ENCODE measurements at places on chromosomes 1 and 21.

DNA sequence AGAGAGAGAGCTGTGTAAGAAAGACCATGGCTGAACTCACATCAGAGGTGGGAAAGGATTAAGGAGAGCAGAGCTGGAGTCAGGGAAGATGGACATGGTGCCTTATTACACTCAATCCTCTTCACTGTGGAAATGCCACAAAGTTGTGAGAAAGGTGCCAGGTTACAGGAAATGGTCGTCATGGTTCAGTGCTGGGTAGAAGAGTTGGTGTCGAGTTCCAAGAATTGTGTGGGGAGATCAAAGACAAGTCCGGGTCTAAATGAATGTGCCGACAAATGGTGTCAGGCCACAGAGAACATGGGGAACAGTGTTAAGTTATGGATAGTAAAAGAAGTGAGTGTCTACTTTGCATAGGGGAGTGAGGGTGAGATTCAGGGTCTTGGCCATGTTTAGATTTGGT is 40.9 kb downstream of the LAMC2 start:
- no peak for DNase-seq

GRCh38 chr1:46544561-46545240 is 6.7 kb downstream of the KNCN start:
- DNase-seq = no peak

DNA sequence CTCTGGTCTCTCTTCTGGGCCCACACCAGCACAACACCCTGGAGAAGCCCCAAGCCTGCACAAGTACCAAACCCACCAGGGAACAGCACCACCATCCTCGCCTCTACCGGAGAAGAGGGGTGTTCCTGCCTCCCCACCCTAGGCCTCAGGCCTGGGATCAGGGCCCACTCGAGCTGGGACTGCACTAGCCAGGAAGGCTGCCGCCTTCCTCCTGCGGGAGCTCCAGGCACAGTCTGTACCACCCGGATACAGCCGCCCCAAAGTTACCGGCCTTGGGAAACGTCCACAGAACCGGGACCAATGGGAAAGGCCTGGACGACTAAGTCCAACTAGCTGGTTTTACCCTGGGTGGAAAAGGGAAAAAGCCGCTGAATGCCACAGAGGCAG is 3.4 kb downstream of the TAL1 start:
- no peak for DNase-seq

GRCh38 chr21:25573409-25574206 is 33.7 kb downstream of the MRPL39 start:
- peak; percentile 10 for DNase-seq

GRCh38 chr1:165958306-165958705 is 130.9 kb downstream of the UCK2 start:
- DNase-seq = no peak

DNA sequence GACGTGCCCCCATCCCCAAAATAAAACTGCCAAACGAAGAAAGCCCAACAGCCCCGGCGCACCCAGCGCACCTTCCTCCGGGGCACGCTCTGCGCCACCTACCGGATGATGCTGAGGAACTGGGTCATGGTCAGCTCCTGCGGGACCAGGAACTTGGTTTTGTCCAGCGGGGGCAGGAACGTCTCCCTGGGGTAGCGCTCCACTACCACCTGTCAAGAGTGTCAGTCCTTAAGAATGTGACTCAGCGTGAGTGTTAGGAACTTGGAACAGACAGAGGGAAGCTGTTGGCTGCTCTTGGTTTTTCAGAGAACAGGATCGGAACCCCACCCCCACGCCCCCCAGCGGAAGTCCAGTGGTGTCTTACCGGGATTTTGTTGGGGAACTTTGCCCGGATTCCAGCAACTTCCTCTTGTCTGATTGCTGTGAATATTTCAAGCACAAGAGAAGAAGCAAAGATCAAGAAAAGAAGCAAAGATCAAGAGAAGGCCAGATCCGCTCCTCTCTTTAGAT is 431 bp downstream of the MAP1LC3C start:
- peak; percentile 1 for DNase-seq

DNA sequence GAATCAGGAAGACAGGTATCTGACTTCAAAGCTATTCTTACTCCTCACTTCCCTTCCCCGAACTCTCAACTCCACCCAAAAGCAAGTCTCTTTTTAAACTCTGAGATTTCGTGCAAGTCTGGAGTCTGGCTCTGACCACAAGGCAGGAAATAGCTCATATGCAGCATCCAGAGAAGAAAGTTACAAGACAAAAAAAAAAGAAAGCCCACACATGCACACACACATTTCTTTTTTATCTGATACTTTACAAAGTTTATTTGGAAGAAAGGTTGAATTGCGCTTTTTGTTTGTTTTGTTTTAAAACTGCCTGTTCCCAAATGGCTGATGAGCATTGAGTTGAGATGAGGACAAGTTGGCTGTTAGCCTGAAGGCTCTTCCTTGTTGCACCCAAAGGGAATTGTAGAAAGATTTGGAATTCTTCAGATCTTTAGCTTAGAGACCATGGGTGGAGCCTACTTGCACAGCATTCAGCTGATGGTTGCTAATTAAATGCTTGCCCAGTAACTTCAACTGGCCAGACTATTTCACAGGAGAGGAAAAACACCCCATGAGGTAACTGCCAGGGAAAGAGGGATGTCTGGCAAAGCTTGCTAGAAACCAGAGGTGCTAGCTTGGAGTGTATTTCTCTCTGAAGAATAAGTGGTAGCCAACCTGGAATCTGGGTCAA is 490.3 kb downstream of the TTLL7 start:
- DNase-seq = peak; percentile 3

GRCh38 chr1:1025730-1026129 is 5.8 kb downstream of the AGRN start:
- no peak for DNase-seq

DNA sequence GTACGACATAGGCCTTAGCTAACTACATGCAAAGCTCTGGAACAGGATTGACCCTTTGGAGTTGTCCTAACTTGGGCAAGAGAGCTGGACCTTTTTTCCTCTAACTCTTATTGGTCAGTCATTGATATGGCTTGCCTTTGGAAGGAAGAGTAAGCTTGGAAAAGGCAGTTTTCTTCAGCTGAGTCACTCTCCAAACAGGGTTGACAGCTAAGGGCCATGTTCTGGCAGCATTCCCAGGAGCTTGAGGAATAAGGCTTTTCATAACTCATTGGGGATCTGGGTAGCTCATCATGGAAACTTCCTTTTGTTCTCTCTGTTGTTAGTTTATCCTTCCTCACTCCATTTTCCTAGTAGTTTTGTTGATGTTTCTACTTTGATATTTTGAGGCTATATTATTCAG is 14.5 kb upstream of the ERRFI1 start:
- no peak for DNase-seq

DNA sequence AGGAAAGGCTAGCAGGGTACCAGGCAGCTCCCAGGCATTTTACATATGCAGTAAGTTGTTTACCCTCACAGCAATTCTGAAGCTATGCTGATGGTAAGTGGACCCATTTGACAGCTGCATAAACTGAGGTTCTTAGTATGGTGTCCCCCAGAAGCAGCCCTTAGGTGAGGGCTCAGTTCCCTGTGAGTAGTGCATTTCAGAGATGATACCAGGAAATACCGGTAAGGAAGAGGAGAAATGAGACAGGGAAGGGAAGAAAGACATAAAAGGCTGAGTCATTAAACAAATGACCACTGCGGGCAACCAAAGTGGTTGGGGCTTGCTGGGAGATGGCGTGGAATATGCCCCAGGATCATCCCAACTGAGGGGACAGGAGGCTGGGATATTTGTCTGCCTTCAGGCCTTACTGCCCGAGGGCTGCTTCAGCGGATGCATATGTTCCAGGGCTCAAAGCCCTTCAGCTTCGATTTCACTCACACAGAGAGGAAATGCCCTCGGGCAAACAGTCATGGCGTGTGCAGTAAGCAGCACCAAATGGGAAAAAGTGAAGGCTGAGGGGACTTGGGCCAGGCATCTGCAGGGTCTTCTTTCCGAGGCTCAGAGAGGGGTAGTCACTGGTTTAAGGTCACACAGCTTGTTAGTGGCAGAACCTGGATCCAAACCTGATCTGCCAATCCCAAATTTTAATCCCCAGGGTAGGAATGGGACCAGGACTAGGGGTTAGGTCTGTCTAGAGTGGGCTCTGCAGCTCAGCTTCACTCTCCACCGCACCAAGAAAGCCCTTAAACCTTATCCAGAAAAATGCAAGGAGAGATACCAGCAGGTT is 133.7 kb upstream of the RUNX3 start:
- no peak for DNase-seq

DNA sequence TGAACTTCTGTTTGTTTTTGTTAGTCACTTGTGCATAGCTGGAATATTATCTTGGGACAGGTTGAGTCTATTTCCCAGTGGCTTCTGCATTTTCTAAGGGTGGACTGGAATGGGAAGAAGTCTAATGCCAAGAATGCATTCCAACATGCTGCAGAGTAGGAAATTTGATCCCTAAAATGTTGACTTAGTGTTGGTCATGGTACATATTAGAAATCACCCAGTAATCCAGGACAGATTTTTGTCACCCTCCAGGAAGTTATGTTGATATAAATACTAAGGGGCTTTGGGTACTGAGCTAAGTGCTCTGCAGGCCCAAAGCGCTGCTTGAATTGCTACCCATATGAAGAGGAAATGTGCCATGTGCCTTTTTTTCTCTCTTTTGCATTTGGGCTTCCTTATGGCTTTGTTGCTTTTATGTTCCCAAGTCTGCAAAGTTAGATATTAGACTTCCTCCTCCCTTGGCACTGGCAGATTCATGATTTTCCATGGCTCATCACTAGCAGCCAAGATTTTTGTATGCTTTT is 10.0 kb downstream of the ARID1A start:
- DNase-seq = no peak

- no peak for DNase-seq
Measured at GRCh38 chr1:49526672-49527071, 497.1 kb downstream of the AGBL4 start.

- no peak for DNase-seq
Measured at GRCh38 chr1:150408800-150409199, 44.9 kb downstream of the RPRD2 start.

DNA sequence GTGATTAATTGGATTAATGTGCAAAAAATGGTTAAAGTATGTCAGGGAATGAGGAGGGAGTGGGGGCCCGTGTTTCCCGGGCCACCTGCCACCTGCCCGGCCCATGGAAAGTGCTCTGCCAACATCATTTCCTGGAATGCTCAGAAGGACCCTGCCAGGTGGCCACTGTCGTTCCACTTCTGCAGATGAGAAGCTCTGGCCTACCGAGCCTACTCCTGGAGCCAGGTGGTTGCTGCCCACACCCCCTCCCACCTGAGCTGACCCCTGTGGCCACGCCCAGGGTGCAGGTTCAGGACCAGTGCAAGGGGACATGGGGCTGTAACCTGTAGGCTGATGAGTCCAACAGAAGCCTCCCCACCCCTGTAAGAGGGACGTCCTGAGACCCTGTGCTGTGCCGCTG is 99.7 kb downstream of the PRDM16 start:
- DNase-seq = no peak

GRCh38 chr1:210124736-210125135 is 107.9 kb upstream of the SERTAD4 start:
- no peak for DNase-seq

- no peak for DNase-seq
Measured at GRCh38 chr1:113876176-113876575, 4.7 kb upstream of the PTPN22 start.

DNA sequence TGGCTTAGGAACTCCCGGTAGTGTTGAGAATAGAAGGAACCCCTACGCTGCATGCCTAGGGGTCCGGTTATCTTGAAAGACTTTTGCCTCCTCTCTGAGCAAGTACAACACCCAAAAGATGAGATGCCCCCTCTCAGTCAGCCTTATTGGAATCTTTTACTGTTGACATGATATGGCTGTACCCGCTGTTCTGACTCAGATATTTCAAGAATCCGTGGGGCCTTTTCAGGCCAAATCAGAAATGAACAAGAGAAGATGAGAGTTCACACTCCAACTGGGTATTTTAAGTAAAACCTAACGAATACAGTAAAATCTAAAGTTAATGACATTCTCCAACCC is 164.2 kb downstream of the PPIAL4G start:
- DNase-seq = no peak

- DNase-seq = no peak
Measured at GRCh38 chr1:222335586-222335985, 212.3 kb downstream of the HHIPL2 start.

DNA sequence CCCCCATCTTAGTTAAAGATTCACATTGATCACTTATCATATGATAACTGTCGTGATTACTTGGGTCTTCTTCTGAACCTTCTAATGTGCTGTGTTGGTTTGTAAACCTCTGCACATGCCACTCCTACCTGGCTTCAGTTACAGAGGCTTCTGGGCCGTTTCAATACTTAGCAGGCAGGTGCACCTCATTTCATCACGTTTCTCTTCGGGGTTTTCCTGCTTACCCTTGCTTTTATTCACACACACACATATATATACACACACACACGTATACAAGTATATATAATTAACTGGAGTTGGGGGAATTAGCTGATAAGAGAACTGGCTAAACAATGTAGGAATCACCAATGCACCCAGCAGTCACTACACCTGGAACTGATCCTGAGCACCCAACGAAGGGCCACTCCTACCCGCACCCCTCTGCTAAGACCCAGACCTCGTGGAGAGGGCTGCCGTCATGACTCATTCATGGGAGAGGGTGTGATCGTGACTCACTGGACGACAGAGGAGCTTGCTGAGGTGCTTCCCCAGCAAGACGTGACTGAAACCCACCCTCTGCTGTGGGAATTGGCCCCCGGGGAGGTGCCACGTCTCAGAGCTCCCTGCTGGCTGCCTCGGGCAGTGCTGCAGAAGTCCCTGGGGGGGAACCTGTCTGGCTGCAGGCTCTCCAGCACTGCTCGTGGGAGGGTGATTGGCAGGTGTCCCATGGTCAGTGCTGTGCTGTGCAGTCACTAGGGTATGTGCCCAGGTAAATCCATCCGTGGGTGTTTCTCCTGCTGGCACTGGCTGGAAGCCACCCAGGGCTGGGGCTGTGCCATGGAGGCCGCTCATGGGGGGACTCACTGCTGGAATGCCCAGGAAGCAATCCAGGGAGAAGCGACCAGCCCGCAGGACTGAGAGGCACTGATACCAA is 166.6 kb downstream of the DYRK1A start:
- no peak for DNase-seq

DNA sequence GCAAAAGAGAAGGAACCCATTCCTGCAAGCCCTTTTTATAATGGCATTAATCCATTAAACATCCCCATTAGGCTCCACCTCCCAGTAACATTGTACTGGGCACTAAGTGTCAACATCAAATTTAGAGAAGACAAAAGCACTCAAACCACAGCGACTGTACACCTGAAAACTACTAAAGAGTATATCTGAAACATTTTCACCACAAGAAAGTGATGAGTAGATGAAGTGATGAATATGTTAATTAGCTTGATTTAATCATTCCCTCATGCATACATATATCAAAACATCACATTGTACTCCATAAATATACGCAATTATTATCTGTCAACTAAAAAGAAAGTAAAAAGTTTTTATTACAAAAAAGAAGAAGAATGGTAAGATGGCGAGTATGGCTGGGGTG is 26.4 kb downstream of the ACP6 start:
- DNase-seq = no peak

Data from stimulated activated CD4-positive, alpha-beta T cell treated with anti-CD3 and anti-CD28 coated beads, TNF-alpha, amount 100 ng/mL, for 1 hour (primary cell).